ENCODE measurements at places on chromosomes 4 and X.

- DNase-seq, result no peak
These were observed 45.1 kb upstream of the SLC4A4 start for GRCh38 chr4:71293705-71294104.

- DNase-seq, result no peak
These were observed 41.5 kb upstream of the CYP4V2 start for GRCh38 chr4:186149872-186150271.

GRCh38 chrX:111881715-111882114 is 5.7 kb downstream of the TRPC5OS start:
- DNase-seq, result no peak

DNA sequence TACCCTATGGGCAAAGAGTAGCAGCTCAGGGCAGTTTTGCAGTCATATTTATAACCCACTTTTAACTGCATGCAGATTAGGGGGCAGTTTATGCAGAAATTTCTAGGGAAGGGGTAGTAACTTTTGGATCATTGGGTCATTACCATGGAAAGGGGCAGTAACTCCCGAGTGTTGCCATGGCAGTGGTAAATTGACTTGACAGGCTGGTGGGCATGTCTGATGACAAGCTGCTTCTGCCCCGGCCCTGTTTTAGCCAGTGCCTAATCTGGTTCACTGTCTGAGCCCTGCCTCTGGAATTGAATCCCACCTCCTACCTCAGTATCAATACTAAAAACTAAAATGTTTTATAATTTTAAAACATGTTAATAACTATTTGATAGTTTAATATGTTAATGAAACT is 362.1 kb upstream of the ATOH1 start:
- DNase-seq, result no peak

DNA sequence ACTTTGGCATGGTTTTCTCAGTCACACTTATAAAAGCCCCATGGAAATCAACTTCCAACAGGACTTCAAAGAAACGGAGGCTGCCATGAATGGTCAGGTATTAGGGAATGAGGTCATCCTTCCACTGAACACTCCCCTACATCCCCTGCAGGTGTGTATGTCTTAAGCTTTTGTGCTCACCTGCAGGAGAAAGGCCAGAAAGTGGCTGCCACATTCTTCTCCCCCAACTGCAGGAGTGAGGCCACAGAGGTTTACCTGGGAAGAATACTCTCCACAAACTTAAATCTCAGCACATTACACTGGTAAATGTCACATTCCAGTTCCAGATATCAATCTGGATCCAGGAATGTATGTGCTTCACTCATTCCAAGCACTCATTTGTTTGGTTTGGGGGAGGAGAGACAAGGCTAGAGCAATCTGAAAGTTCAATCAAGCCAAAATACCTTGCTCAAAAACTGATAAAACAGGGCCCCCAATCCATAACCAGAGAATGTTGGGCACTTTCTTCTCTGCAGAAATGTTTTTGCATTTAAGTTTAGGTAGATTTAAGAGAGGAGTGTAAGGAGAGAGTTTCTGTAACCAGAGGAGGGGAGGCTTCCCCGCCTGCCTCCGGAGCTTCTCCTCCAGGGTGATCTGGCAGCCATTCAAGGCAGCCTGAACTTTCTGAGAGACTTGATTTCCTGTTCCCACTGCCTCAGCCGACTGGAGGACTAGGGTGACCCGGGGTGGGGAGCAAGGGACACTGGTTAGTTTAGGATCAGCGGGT is 15.4 kb downstream of the FAM9C start:
- no peak for DNase-seq

DNA sequence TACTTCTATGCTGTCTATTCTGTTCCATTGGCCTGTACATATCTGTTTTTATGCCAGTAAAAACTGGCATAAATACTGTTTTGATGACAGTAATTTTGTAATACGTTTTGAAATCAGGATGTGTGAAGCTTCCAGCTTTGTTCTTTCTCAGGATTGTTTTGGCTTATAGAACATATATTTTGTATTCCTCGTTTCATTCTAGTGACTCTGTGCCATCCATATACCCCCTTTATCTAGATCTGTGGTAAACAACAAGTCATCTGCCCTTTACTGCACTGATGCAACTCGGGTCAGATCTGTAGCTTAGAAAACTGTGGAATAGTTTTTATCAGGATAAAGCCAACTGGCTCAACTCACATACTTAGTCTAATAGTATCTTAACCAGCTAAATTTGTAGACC is 233.7 kb downstream of the PRDM5 start:
- no peak for DNase-seq

GRCh38 chr4:127781300-127782024 is 660 bp upstream of the HSPA4L start:
- no peak for DNase-seq

GRCh38 chr4:187995322-187996207 is at the start of gene ZFP42:
TSS of gene ZFP42 (plus strand) at chr4:187995771. CDS start at chr4:188002808, 7,037 bp downstream.
- no peak for DNase-seq

- no peak for DNase-seq
These were observed 206.1 kb upstream of the NEIL3 start for GRCh38 chr4:177103619-177104018.

- no peak for DNase-seq
These were observed 67.4 kb upstream of the ARHGAP24 start for GRCh38 chr4:85407546-85407945.

DNA sequence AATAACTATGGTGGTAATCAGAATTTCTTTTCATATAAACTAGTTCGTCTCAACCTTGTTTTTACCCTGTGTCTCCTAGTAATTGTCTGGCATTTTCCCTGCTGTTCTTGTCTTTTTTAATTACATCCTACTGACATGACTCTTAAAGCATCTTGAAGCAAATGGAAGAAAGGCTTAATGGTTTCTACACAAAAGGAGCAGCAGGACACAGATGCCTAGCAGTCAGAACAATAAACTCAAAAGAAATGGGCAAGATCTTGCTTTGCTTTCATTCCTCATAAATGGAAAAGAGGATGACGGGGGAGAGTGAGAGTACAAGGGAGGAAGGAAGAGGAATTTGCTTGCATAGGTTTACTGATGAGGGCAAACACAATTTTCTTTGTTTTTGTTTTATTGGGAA is 293.2 kb upstream of the EMCN start:
- no peak for DNase-seq

GRCh38 chr4:8907596-8908205 is 36.1 kb upstream of the HMX1 start:
- no peak for DNase-seq

- no peak for DNase-seq
These were observed 196.7 kb downstream of the HS3ST1 start for GRCh38 chr4:11232015-11232414.

GRCh38 chr4:52780617-52781354 is 29.6 kb upstream of the ERVMER34-1 start:
- DNase-seq, result no peak

GRCh38 chr4:107902715-107903114 is 28.6 kb upstream of the CYP2U1 start:
- no peak for DNase-seq

DNA sequence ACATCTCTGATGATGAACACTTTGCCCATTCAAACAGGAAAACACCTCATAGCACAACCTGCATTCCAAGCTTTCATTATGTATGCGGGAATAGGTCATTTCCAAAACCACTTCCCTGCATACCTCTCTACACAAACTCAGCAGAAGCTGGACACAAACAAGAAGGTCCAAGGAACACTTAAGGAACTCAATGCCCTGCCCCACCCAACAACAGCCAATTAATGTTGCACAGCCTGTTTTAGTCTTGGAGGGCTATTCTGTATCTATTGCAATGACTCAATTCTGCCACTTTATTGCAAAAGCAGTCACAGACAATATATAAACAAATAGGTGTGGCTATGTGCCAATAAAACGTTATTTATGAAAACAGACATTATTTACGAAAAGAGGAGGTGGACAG is 16.7 kb downstream of the OPHN1 start:
- DNase-seq, result no peak

- DNase-seq, result peak; percentile 54
These were observed 53.8 kb downstream of the ZFYVE28 start for GRCh38 chr4:2364654-2365053.

DNA sequence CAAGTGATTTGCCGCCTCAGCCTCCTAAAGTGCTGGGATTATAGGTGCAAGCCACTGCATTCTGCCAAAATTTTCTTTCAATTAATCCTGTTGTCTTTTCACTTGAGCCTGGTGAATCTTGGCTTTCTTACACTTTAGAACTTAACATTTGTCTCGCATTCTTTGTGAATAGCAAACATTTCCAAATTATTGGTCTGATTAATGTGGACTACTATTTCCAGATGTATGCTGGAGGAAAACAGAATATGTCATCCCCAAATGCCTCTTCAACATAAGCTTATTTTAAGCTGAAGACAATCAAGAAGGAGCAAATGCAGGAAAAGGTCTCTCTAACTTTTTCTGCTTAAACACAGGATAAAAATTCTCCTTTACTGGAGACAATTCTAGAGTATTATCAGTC is 233.4 kb downstream of the PPP4R3C start:
- DNase-seq, result no peak

DNA sequence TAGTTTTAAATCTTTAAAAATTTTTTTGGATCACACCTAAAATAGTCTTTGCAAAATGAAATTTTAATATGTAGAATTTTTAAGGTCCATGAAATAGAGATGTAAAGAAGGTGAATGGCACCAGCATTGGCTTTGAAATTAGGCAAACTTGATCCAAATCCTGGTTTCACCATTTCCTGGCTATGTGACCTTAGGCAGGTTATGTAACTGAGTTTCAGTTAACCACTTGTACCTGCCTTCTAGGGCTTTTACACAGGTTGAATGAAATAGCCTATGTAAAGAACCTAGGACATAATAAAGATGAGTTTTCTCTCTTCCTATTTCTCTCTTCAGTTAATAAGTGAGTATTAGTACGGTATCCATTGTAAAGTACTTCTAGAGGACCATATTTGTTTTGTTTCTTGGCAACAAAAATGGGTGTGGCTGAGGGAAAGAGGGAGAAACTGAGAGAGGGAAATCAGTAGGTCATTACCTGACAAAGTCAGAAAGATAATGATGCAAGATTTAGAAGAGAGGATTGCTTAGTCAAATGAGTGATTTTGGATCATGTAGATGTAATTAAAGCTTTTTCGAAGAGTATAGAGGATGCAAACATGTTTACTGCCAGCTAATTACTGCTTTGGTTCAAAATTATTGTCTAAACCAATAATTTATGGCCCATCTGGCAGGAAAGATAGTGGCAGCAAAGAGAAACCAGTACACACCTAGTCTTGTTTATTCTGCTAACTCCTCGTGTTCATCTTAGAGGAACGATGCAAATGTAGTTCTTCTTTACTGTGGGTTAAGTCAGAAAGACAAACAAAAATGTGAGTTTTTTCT is 81.9 kb downstream of the PDLIM5 start:
- no peak for DNase-seq

GRCh38 chr4:89497517-89498308 is 190.1 kb upstream of the GPRIN3 start:
- no peak for DNase-seq

DNA sequence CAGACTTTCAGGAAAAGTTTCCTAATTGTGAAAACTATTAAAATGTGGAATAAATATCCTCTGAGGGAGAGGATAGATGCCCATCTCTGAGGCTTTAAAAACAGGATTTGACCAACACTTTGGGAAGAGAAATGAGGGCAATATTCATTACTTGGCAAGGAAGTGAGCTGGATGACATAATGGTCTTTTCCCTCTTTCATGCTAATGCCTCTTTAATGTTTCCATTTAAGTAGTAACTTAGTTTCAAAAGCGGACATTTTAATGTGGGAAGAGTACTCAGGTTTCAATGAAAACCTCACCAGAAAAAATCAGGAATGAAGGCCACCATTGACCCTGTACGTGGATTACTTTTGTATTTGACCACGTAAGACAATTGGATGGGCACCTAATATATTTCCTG is 503.3 kb downstream of the ANKRD50 start:
- DNase-seq, result no peak

DNA sequence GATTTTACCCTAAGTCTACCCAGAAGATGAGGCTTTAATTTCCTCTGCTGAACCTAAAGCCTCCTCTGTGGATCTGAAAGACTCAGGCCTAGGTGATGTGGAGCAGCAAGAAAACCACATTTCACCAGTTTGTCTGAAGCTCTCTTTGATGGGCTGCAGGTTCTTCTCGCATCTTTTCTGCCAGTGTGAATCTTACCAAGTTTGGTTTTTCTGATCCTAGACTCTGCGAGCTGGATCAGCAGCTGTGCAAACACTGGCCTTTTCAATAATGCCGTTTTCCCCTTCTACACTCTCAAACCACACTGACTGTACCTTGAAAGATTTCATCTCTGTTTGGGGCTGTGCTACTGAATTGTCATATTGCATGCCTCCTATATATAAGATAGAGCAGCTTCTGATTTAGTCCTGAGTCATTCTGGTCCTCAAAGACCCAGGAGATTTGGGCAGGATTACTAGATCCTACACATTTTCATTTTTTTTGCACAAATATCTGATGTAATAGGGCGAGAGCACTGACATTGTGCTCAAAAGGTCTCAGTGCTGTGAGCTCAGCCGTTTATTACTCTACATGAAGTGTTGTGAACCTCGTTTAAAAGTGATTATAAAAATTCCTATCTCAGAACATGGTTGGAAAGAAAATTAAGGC is 133.6 kb upstream of the FAM9C start:
- no peak for DNase-seq

DNA sequence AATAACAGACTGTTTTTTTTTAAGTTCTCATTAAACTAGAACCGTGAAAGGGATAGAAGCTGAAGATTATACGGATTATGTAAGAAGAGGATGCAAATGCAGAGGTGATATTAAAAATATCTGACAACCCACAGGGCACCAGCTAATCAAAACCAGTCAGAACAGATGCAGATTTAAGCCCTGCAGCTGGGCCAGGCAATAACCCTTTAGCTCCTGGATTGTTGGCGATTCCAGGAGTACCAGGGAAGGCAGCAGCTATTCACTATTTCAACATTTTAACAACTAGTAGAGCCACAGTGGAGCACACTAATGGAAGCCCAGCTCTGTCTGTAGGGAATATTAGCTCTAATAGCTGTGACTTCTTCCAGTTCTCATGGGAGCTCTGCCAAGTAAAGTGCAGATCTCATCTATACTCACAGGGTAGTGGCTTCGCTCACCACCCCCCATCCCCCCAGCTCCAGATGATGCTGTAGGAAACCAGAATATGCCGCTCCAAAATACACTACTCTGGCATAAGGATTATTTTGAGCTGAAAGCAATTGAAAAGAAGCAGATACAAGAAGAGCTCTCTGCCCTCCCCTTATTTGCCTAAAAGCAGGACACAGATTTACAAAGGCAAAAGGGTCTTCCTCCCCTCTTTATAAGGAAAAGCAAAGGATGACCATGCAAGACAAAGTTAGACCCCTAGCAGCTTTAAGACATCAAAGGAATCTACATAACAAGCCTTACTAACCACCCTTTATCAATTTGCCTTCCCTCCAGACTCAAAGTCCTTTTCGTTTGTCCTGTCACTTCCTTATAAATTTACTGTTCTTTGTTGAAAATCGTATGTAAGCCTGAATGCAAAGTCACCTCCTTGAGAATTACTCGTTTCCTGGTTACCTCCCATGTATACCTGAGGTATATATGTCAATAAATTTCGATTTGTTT is 13.7 kb downstream of the SCD5 start:
- no peak for DNase-seq

- no peak for DNase-seq
These were observed 145.6 kb downstream of the POLA1 start for GRCh38 chrX:24839331-24839730.

GRCh38 chr4:186844059-186844681 is 120.5 kb upstream of the FAT1 start:
- no peak for DNase-seq

GRCh38 chr4:159543831-159544230 is 441.0 kb downstream of the RAPGEF2 start:
- no peak for DNase-seq
